ENCODE measurements at places on chromosomes 2 and 18.

DNA sequence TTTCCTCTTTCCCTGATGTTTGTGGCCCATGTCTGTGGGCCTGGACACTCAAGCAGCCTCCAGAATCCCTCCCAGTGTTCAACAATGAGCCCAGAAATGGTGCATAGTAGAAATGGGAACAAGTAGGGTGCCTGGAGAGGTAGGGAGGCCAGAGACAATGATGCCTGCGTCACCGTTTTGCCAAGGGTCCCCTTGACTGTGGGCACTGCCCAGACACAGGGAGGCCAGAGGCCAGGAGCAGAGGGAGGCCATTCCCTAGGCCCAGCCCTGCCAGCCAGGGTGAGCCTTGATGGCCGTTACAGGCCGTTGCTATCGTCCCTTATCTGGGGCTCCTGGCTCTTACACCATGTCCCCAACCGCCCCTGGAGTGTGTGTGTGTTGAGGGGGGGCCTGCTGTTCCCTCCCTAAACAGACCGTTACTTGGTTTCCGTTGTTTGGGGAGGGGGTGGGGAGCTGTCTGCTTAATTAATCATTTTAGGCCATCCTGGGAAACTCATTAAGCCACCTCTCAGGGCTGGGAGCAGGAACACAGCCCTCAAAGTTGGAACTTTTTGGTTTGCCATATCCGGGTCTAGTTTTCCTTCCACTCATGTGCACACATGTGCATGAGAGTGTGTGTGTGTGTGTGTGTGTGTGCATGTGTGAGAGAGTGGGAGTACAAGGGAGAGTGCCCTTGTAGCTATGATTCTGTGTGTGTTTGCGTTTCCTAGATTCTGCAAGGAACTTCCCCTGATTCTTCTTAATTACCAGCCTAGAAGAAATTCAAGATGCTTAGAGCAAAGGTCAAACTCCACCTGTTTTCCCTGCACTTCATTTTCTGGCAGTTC lies 135.2 kb upstream of the HAAO start:
- no peak for DNase-seq

GRCh38 chr2:38981670-38982357 lies 92.1 kb downstream of the ARHGEF33 start:
- no peak for DNase-seq

- DNase-seq = peak; percentile 80
Observed at GRCh38 chr2:64945973-64946768, 43.0 kb upstream of the SLC1A4 start.

DNA sequence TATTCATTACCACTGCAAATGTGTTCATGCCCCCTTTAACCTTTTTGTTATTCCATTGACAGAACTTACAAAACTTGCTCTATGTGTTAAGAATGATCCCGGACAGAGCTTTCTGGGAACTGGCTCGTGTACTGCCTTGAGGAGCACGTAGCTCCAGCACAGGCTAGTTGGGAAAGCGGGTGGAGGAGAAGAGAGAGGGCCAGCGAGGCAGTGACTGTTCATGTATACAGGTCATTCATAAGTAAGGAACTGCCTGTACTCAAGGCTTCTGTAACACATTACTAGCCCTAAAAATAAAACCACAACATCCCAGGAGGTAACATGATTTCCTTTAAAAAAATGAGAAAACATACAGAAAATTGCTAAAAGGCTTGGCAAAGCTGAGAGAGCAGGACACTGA lies 109.0 kb downstream of the STK39 start:
- no peak for DNase-seq

DNA sequence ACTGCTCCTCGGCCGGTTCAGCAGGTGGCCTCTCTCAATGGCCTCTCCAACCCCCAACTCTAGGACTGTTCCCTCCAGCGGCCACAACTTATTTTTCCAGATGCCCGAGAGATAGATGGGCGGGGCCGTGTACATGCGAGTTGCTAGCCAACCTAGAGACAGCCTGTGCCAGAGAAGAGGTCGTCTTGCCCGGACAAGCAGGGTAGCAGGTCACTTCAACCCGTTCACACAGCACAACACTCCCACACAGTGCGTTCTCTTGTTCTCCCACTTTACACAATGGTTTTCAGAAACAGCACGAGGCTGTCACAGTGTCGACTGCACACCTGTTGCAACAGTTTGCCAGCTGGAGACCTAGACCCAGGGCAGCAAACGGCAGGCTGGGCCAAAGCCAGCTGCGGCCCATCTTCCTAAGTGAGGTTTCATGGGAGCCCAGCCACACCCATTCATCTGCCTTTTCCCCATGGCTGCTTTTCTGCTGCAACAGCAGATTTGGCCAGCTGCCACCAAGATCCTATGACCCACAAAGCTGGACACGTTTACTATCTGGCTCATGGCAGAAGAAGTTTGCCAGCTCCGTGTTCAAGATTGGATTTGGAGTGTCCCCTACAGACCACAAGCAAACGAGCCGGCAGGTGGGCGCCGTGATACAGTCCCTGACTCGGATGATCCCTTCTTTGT lies 7.3 kb upstream of the PRLH start:
- no peak for DNase-seq

DNA sequence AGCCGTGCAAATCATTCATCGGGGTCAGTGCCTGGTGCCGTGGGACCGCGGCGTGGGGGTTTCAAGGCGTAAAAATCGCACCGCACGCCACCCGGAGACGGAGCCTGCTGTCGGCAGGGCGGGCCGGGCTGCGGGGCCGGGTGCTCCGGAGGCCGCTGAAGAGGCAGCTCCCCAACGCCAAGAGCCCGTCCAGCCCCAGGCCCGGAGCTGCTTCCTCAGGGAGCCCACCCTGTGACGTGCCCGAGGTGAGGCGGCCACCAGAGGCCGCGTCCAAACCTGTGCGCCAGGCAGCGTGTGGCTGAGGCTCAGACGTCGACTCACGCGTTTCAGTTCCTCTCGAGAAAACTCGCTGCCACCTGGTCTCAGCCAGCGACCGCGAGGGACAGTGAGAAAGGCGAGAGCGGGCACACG lies 98.1 kb downstream of the NFATC1 start:
- no peak for DNase-seq

- no peak for DNase-seq
Observed at GRCh38 chr2:157769856-157770255, 106.3 kb downstream of the ACVR1 start.

- no peak for DNase-seq
Observed at GRCh38 chr2:41710944-41711343, 336.9 kb upstream of the PKDCC start.

- DNase-seq = no peak
Observed at GRCh38 chr2:88608184-88608583, 19.1 kb downstream of the EIF2AK3 start.

DNA sequence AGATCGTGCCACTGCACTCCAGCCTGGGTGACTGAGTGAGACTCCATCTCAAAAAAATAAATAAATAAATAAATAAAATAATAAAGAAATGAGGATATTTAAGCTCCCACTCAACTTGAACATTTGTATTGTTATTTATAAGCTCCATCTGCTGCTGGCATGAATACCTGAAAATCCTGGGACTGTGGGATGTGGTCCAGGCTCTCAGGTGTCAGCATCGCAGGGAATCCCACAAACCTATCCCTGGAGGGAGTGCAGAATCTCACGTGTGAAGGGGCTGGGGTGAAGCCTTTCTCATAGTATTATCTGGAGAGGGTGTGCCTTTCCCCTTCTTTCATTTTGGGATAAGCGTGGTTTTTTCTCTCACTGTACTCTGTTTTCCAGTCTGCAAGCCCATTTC lies 47.4 kb upstream of the POLE4 start:
- no peak for DNase-seq

DNA sequence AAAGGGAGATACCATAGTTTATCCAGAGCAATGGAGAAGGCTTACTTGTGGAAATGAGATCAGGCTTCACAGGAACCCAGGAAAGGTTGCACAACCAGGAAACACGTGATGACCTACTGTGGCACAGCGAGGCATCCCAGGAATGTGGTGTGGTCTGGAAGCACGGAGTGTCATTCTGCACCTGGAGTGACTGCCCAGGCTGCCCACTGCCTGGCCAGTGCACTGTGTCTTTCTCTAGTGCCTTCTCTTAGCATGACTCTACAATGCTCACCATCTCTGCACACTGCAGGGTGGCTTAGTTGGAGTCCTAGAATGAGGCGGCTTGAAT lies 48.9 kb downstream of the CHST9 start:
- no peak for DNase-seq

All from GM10248 (cell line).